ENCODE measurements at places on chromosomes 7 and 10. TPM values are rescaled to one million over a fixed set of nuclear protein-coding genes. Genes with fewer than 3 reads are reported as not detected.

- no peak for DNase-seq
Measured at GRCh38 chr7:80644054-80644453, 5.6 kb downstream of the CD36 start.

DNA sequence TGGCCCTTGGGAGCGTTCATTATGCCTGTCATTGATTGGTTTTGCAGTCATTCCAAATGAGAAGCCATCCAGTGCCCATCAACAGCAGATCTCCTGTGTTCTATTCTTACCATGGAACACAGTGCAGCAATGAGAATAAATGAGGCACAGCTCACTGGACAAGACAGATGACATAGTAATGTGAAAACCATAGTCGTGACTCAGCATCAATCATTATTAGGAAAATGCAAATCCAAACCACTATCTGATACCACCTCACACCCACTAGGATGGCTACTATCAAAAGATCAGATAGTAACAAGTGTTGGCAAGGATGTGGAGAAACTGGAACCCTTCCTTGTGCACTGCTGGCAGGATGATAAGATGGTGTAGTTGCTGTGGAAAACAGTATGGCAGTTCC is 144.7 kb downstream of the ARHGAP22 start:
- DNase-seq = no peak

DNA sequence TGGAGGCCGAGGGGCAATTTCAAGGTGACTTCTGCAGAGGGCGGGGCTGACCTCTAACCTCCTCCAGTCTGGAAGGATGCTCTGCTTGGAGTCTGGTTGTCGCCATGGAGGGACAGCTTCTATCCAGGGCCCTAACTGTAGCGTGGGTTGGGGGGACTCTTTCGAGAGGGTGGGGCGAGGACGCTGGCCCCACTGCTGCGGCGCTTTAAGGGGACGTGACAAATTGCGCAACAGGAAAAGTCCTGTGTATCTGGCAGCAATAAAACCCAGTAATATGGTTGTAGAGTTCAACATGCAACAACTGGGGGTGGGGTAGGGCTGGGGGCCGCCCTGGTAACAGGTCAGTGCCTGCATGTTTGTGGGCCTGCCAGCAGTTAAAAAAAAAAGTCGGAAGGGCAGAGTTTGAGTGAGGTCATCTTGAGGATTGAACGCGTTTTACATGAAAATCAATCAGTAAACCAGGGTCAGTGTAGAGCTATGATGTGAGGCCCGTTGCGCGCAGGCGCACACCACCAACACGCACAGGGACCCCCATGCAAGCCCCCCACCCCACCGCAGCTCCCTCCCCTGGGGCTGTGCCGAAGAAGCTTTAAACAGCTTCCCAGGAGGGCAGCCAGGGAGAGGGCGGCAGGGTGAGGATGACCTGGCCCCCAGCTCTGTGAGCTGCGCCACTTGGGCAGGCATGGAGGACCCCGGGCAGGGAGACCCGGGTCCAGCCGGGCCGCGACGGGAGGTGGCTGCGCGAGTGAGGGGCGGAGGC is 4.3 kb downstream of the SHH start:
- no peak for DNase-seq

GRCh38 chr7:132298790-132299189 is 277.5 kb downstream of the PLXNA4 start:
- no peak for DNase-seq

DNA sequence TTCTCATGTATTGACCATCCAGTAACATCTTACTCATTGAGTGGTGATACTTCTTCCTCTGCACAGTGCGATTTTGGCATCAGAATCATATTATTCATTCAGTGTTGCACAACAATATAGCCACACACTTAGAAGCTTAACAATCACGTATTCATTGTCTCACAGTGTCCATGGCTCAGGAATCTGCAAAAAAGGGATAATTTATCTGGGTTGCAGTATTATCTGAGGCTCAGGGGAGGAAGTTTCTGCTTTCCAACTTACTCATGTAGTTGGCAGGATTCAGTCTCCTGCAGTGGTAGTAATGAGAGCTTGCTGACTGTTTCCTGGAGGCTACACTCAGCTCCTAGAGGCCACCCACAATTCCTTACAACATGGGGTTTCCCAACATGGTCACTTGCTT is 803.6 kb downstream of the SORCS1 start:
- no peak for DNase-seq

DNA sequence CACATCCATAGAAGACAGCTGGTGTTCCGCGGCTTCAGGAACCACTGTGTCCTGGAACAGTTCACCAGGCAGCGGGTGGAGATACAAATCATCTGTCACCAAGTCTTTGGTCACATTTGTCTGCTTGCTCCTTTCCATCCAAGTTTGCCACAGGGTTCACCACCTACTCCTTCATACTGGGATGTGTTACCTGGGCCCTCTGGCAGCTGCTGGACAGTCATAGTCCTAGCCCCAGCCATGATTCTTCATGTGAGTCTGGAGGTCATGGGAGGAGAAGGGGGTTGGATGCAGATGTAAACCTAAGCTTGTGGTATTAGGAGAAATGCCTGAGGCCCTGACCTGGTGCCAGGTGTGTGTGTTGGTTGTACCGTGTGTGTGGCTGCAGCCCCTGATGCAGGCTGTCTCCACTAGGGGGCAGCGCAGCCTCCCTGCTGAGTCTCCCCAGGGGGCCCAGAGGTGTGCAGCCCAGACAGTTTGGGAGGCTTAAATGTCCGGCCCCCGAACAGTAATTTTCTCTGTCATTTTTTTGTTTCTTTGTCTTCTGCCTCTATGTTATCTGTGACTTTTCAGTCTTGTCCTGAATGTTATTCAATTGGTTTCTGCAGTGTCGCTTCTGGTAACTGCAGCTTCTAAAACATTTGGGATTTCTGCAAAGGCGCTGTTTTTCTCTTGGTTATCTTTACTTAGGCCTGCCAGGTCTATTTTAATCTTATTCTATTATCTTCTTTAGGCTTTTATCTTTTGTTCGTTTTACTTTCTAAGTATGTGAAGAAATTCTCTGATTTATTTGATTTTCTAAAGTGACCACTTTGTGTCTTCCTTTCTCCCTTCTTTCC is 14.8 kb downstream of the NPS start:
- DNase-seq = no peak

GRCh38 chr10:118590334-118590733 is 5.1 kb downstream of the PRLHR start:
- DNase-seq = no peak

DNA sequence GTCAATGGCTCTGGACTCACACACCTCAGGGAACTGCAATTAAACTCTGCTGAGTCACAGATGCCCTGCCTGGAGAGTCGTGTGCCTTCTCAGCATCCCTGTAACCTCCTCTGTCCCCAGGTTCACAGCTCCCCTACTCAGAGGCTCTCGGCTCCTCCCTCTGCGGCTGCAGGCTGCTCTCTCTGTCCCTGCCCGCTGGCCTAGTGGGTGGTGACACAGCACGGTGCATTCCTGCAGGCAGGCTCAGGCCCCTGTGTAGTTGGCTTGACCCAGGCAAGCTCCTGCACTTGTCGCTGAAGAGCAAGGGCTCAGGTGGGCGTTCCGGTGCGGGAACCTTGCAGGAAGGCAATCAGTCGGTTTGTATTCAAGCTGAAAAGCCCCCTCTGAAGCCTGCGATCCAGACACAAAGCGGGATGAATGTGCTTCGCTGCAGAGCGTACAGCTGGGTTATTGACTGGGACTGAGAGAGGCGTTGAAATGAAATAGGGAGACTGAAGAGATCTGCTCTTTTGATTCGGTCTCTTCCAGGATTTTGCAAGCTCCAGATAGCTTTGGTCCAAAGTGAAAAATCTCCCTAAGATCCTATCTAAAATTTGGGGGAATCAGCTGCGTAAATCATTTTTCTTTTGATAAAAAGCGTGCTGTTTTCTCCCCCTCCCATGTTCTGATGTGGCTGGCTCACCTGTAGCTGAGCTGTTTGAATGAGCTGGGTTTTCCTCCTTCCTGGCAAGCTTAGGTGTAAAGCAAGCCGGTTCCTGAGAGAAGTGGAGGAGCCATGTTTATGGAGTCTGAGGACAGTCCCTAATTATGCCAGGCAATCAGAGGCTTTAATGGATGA is 208.7 kb upstream of the PHYHIPL start:
- no peak for DNase-seq

The PTPRN2 gene
- total RNA-seq = 7.1 TPM

GRCh38 chr10:45325116-45325515 is 9.7 kb upstream of the OR13A1 start:
- DNase-seq = no peak

GRCh38 chr10:34181553-34182300 is 633.4 kb downstream of the PARD3 start:
- no peak for DNase-seq

DNA sequence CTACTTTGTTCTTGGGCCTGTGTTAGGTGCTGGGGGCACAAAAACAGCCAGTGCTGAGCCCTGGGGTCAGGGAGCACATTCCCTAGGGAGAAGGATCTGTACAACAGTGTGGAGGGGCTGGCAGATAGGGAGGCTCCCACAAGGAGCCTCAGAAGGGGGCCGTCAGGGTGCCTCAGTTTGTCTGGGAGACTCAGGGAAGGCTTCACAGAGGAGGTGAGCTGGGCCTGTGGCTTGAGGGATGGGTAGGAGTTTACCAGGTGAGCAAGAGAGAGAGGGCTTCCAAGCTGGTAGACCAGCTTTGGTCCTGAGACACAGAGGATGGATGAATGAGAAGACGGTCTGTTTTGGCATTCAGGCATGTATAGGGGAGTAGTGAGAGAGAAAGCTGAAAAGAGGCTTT is 52.1 kb downstream of the CAMK1D start:
- no peak for DNase-seq

The SMO gene
- 9.8 TPM for total RNA-seq

The PNLIPRP1 gene
- total RNA-seq = not detected

GRCh38 chr10:78663721-78664120 is 405.0 kb upstream of the ZMIZ1 start:
- no peak for DNase-seq

The HECTD2 gene
- 28.5 TPM for total RNA-seq

GRCh38 chr10:115355162-115355760 is 262.1 kb downstream of the ATRNL1 start:
- DNase-seq = no peak

GRCh38 chr7:16063716-16064675 is 357.3 kb downstream of the CRPPA start:
- no peak for DNase-seq

The ARMC10 gene
- 49.0 TPM for total RNA-seq

The RARRES2 gene
- total RNA-seq = 433 TPM

DNA sequence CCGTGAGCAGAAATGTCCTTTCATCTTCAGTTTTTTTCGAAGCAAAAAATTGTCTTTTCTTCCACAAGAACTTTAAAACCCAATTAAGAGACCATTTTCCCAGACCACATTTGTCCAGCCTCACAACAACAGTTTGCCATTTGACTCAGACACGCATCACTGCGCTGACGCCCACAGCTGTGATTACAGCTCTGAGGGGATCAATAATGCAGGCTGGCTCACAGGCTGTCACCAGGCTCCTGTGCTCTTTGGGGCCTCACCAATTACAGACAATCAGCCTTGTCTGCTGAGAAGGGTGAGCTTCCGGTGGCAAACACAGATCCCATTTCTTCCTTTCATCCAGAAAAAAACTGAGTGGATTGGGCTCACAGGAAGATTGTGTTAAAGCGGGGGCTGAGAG is 33.3 kb downstream of the DDC start:
- DNase-seq = no peak

The ZNF425 gene
- total RNA-seq = 4.9 TPM

- no peak for DNase-seq
Measured at GRCh38 chr7:155514296-155514695, 32.1 kb downstream of the CNPY1 start.

The FGF8 gene
- total RNA-seq = not detected
